Frontal cortex (tissue), 4 donors: ENCODE measurements at places on chromosomes 4 and X. TPM values are rescaled to one million over a fixed set of nuclear protein-coding genes. Genes with fewer than 3 reads are reported as not detected.

- DNase-seq: no peak
Observed at GRCh38 chr4:182105416-182105815, 137.8 kb upstream of the TENM3 start.

DNA sequence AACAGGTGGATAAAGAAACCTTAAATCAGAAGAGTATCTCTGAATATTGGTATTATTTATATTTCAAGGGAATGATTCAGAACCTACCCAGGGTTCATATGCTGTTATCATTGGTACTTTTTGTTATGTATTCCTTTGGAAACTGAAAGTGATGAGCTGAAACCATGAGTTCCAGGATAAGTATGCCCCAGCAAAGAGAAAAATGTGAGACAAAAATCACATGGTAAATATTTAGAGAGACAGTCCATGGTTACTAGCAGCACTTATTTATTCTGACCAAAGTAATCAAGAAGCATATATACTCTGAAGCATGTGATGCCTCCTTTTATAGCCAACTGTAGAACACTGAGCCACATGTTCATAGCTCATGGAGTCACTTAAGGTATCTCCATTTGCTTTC is 277.7 kb downstream of the ARAP2 start:
- DNase-seq: no peak

DNA sequence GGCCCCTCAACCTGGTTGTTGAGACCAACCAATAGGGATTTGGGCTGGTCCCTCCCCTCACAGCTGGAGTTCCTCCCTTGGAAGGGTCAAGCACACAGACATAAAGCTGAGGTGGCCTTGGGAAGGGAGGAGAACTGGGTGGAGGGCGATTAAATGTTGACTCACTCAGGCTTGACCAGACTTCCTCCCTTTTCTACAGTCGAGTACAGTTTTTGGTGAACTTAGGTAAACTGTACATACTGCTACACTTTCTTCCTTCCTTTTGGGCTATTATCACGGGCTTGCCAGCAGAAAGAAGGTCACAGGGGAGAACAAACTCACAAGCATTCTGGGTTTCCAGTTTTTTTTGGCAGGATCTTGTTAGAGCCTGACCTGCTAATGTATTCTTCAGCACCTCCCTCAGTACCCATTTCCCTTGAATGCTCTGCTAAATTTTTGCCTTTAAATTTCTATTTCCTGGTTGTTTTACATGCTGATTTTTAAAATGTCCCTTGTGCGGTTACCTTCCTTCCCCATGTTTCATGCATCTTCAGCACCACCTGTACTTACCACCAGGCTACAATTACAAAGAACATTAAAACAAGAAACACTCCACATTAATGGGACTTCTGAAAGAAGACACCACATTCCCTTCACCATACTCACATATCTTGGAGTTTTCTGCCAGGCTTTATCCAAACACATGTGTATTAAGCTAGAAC is 135.2 kb upstream of the RASGEF1B start:
- no peak for DNase-seq

DNA sequence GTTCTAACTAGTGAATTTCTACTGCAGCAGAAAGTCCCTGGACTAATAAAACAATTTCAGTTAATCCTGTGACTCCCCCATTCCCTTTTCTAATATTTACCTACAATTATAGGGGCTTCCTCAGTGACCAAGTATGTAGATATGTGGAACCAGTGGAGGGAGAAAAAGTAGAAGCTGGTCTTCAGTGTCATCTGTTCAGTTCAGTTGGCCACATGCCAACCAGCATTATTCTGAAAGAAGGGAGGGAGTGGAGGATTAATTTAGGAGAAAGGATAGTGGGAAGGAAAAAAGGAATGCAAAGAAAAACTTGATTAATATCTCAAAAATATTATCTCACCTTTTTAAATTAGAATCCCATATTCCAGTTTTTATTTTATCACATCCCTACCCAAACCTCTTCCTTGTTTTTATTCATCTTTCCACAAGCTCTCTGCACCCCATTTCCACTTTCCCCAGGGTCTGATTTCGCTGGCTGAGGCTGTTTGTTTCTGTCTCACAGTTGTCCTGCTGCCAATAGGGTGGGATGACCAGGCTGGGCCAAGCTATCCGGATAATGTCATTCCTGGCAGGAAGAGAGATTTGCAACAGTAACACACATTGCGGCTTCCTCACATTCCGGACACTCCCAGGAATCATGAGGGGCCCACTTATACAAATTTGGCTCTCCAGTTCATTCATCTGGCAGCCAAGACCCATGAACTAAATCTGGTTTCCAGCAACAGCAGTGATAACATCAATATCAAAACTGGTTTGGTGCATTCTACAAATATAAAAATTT is 24.6 kb upstream of the ANTXR2 start:
- DNase-seq: no peak

The IL9R gene
- total RNA-seq: not detected

The CT45A5 gene
- total RNA-seq: not detected

The UGT2B11 gene
- not detected for total RNA-seq

The SSX2 gene
- total RNA-seq: not detected

The CCDC110 gene
- total RNA-seq: 0.41 TPM
